Muscle of back (tissue), 13 donors: ENCODE measurements at places on chromosomes 11 and 22. TPM values are rescaled to one million over a fixed set of nuclear protein-coding genes. Genes with fewer than 3 reads are reported as not detected.

Gene IPO7
- 75.0 TPM for polyA plus RNA-seq

Gene GUCY1A2
- 9.9 TPM for polyA plus RNA-seq

Gene SRSF8
- polyA plus RNA-seq = 45.9 TPM

Gene DKK3
- 62.4 TPM for polyA plus RNA-seq

Gene OR52N4
- not detected for polyA plus RNA-seq

DNA sequence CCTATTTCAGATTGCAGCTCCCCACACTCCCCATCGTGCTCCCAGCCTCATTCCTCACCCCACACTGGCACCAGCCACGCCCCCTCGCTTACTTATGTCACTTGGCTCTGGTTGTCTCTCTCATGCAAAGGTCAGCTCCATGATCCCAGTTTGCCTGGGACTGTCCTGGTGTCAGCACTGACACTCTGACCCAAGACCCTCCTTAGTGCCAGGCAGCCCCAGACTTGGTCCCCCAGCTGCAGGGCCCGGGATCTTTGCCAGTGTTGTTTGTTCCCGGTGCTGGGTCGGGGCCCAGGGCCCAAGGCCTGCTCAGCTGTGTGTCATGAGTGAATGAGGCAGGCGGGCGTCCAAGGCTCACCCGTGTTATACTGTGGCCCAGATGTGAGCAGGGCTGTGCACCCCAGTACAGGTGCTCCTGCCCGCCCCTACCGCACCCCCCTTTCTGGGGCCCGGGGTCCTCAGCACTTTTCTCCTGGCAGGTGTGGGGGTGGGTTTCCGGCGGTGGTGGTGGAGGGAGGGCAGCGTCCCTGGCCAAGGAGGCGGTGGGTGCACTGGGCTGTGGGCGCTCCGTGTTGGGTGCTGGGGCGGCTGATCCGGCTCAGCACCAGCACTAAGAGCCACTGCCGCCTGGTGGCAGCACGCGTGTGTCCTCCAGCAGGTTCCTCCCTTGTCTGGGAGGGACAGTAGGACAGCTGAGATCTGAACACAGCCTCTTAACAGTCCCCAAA, 19.5 kb downstream of the IL17REL start:
- no peak for DNase-seq

- DNase-seq = no peak
Observed at GRCh38 chr22:37909766-37910165, 3.7 kb downstream of the MICALL1 start.

DNA sequence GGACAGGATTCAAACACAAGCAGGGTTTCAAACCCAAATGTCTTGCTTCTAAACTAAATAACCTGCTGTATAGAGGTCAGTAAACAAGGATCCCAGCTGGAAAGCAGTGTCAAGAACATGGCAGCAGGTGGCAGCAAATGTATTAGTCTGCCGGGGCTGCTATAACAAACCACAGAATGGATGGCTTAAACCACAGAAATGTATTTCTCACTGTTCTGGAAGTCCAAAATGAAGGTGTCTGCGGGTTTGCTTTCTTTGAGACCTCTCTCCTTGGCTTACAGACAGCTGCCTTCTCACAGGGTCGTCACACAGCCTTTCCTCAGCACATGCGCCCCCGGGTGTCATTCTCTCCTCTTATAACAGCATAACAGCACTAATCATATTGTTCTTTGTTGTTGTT, 65.1 kb upstream of the LRRC55 start:
- peak; percentile 41 for DNase-seq

GRCh38 chr11:93072229-93072914, 102.9 kb downstream of the MTNR1B start:
- no peak for DNase-seq

- DNase-seq = no peak
Observed at GRCh38 chr11:30753994-30754393, 167.8 kb upstream of the MPPED2 start.

- no peak for DNase-seq
Observed at GRCh38 chr11:86191874-86192273, 52.7 kb upstream of the EED start.

- no peak for DNase-seq
Observed at GRCh38 chr11:130593064-130593463, 144.6 kb downstream of the ADAMTS15 start.

GRCh38 chr22:36244522-36245391, 5.4 kb upstream of the APOL2 start:
- no peak for DNase-seq
